NCI-H226 (cell line): ENCODE measurements at places on chromosomes 6 and 20.
A peak's percentile ranks its signal among the peaks of the same experiment; 100 is the strongest.

DNA sequence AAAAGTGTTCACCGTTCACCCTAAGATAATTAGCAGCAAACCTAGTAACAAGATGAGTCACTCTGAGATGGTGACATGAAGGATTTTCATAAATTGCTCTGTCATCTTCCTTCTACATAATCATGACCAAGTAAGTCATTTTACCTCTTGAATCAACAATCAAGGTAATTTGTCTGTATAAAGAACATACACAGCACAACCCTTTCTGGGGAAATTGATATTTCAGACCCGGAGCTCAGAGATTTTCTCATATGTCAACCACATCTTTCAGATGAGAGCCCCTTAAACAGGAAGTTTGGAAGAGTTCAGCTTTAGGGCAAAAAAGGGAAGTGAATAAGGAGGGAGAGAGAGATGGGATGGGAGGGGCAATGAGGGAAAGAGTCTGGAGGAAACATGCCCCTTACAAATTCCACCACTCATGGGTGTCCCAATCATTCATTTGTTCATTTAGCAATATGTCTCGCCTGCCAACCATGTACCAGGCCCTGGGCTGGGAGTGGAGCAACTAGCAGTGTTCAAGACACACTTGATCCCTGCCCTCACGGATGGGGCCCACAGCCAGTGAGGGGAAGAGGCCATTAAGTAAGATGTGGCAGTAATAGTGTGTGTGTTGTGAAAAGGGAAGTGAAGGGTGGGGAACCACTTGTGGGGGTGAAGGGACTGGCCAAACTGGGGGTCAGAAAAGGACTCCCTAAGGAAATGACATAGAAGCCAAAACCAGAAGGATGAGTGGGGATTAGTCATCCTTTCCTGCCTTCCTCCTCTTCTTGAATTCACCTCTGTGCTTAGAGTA lies 190.9 kb downstream of the MAFB start:
- peak; percentile 36 for DNase-seq

- no peak for DNase-seq
Observed at GRCh38 chr6:140269591-140270165, 895.2 kb upstream of the CITED2 start.

GRCh38 chr6:136880748-136881460 lies 41.2 kb upstream of the SLC35D3 start:
- no peak for DNase-seq

DNA sequence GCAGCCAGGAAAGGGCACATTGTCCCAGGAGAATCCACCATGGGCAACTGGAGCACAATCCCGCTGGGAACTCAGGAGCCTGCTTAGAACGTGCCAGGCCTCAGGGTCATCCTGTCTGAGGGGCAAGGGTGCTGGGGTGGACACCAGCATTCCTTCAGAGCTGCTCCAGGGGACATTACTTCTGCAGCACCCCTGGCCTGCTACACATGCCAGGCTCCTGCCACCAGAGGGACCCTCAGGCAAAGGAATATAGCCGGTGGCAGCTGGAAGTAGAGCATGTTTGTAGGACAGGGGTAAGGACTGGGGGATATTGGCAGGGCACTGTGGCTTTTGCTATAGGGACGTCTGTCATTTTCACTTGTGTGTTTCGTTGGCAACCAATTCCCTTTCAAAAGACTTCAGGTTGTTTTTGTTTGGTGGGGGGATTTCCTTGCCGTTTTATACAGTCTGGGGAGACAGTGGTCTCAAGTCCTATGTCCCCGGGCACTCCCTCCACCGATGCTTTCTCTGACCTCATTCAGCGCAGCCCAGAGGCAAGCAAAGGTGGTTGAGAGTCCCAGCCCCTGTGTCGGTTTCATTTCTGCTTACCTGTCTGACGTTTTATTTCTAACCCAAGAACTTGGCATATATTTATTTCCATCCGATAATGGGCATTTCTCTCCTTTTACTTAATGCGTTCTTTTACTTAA lies 130.8 kb downstream of the JPH2 start:
- no peak for DNase-seq

DNA sequence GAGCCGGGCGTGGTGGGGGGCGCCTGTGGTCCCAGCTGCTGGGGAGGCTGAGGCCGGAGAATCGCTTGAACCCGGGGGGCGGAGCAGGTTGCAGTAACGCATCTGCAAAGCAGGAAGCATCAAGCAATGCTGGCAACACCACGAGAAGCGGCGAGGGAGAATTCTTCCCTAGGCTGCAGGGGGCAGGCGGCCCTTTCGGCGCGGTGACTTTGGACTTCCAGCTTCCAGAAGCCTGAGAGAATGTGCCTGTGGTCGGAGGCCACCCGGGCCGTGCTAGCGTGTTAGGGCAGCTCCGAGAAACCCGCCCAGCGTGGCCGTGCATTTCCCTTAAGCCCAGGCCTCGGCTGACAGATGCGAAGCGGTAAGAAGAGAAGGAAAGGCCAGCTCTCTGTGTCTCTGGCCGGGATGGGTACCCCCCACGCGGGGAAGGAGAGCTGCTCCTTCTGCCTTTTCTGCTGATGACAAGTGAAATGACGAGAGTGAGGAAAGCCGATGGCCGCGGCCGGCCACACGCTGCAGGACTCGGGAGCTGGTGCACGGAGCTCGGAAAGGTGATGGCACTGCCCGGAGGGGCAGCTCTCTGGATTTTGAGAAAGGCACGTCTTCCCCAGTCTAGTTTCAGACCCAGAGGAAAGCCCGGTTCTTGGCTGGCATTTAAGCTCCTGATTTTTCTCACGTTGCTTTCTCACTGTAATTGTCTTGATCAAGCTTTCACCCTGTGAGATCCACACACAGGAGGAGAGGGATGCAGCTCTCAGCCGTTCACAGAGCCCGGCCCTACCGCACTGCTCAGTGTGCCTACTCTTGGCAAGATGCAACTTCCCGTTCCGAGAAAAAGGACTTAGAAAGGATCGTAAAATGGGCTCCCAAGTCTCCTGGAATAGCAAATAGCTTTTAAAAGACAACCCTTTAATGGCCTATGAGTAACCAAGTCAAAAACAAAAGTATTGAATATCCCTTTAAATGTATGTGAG lies 68.3 kb upstream of the EXOC2 start:
- no peak for DNase-seq

DNA sequence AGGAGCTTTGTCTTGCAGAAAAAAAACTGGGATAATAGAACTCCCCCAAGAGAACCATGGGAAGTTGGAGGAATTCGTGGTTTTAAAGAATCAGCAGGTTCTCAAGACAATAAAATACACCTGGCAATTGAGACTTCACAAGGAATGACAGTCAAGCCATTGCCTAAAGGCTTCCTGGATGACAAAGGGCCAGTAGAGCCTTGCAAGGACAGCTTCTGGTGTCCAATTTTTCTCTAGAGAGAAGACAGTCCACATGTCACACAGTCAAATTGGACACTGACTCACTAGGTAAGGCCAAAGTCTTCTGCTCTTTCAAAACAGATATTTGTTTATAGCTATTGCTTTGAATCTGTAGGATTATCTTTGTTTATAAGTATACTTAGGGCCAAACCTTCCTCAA lies 80.3 kb upstream of the BMP5 start:
- no peak for DNase-seq

DNA sequence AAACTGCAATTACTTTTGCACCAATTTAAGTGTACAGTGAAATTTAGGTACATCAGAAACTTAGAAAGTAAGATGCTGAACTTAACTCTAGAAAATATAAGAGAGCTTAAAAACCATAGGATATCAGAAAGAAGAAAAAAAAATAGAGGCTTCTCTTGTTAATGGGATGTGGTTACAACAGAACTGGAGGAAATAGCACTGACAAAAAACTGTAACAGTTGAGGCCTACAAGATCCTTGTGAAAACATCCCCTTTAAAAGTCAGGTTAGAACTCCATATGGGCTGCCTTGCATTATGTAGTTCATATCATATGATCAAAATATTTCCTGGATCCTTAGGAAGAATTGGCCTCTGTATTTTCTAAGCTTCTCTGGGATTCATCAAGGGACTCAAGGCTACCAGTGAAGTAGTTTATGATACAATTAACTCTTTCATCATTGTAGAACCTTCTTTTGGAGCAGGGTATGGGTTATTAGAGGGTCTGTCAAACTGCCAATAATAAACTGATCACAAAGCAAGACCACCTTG lies 24.8 kb downstream of the MTCL3 start:
- no peak for DNase-seq

DNA sequence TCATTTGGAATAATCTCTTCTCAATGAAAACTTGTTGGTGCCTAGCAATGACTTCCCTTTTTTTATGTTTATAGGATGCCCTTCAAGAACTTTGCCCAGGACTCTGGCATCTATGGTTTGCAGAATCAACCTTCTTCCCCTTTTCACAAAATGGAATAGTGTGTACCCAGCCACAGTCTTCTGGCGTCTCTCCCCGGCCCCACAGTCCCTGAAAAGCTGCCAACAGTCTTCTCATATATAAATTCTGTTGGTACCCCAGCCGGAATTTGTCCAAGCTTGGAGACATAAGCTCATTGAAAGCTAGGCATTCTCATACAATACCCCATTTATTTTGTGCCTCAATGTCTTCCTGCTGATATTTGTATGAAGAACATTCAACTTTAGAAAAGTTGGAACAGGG lies 26.4 kb upstream of the MCM3 start:
- DNase-seq = no peak

DNA sequence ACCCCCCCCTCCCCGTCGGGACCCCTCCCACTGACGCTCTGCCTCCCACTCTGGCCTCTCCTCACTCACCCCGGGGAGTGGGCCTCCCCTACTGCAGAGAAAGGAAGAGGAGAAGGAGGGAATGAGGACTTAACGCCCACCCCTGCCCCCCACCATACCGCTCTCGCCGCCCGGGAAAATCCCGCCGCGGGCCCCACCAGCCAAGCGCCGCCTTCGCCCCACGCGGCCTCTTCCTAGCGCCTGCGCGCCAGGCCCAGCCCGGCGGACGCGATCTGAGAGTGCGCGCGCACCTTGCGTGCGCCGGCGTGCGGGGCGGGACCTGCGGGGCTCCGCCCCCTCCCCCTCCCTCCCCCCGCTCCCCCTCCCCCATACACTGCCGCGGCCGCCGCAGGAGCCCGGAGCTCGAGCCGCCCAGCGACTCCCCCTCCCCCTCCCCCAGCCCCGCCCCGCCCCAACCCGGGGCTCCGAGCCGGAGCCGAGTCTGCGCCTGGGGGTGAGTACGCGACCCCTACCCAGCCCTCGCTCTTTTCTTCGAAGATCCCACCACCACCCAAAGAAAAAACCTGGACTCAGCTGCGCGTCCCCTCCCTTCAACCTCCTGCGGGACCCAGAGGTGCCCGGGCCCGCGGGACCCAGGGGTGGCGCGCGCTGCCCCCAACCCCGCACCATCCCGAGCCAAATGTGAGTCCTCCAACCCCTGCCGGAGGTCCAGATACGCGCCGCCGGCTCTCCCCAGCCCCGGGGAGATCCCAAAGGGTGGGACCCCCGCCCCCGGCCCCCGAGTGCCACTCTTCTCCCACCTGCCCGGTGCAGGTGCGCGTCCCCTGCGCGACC lies at the start of the genes MRPL14 and TMEM63B:
MRPL14 (minus strand) TSS at position 267 of the 834 bp plus-strand sequence. CDS start 10,841 bp downstream, outside the sequence.
TMEM63B (plus strand) TSS at position 369 of the 834 bp plus-strand sequence. CDS start 7,031 bp downstream, outside the sequence.
- peak; percentile 70 for DNase-seq

DNA sequence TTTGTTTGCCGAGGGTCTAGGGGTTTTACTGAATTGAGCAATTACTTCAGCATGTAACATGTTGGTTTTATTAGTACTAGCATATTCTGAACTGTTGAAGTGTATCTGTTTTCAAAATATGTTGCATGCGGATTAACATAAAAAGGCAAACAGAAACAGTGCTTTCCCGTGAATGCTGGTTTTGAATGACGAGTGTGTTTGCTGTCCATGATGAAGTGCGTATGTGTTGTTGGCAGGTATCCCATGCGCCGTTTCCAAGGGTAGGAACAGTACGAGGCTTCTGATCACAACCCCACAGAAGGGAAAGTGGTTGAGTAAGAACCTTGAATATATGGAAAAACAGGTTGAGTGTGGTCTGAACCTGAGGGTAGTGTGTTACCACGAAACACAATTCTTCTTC lies 232.9 kb downstream of the SAMD5 start:
- no peak for DNase-seq

GRCh38 chr6:129744201-129744879 lies 34.4 kb upstream of the ARHGAP18 start:
- peak; percentile 63 for DNase-seq

- no peak for DNase-seq
Observed at GRCh38 chr20:51837436-51837835, 35.1 kb upstream of the SALL4 start.

- DNase-seq = no peak
Observed at GRCh38 chr6:135481783-135482369, 15.7 kb downstream of the AHI1 start.
